ENCODE measurements at places on chromosomes 6 and 20.

- DNase-seq = no peak
Measured at GRCh38 chr6:94736236-94736635, 841.1 kb upstream of the MANEA start.

DNA sequence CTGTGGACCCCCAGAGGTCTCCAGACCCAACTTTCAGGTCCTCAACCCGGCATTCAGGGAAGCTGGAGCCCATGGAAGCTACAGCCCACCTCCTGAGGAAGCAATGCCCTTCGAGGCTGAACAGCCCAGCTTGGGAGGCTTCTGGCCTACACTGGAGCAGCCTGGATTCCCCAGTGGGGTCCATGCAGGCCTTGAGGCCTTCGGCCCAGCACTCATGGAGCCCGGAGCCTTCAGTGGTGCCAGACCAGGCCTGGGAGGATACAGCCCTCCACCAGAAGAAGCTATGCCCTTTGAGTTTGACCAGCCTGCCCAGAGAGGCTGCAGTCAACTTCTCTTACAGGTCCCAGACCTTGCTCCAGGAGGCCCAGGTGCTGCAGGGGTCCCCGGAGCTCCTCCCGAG is 950 bp downstream of the GNAS start:
- DNase-seq = no peak

DNA sequence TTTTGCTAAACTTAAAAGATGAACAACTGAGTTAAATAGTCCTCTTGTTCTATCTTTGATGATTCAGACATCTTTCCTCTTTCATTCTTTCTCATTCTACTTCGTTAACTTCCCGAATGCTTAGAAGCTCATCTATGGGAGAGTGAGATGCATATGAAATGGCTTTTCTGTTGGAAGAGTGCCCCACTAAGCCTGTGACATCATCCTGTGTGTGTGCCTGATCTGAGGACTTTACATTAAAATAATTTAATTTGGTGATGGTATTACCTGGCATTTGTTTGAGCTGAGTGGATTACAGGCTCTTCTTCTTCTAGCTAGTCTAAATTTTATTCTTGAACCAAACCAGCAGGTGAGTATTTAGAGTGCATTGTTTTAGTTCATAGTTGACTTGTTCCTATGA is 626.5 kb downstream of the QKI start:
- no peak for DNase-seq

DNA sequence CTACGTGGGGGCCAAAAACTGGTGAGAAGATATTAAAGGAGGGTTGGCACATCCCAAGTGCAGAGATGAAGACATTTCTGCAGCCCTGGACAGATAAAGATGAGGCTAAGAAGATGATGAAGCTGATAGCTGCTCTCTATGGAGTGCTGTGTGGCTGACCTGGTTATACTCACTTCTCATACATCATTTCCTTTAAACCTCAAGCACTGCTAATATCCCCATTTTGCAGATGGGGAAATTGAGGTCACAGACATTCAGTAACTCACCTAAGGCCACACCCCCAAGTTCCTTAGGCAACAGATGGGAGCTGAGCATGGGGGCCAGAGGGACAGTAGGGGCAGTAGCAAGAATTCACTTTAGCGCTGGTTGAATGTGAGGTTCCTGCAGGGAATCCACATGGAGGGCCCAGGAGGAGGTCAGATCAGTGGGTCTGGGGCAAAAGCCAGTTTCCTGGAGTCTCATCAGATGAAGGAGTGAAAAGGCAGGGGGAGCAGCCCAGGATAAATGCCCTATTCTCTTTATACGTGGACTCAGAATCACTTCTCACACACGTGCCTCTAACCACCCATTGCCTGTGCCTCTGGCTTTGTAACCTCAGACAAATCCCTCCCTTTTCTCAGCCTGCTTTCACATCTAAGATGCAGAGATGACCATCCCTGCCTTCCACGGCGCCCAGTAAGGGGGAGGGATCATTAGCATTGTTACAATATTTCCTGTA is 125.8 kb downstream of the NFATC2 start:
- DNase-seq = no peak

GRCh38 chr20:57558614-57559288 is 2.2 kb upstream of the PCK1 start:
- DNase-seq = no peak

DNA sequence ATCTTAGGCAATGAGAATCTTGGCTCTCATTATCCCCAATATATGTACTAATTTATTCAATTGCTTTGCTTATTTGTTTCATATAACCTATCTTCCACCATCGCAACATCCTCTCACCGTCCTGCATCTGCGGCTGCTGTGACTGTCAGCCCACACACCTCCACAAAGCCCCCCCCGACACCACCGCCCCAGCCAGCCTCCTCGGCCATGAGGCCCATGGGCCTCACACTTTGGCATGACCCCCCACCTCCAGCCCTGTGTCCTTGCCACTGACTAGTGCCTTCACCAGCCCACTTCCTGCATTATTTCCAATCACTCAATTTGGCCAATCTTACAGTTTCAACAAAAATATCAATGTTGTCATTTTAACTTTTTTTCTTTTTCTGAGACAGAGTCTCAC is 60.7 kb upstream of the TOX2 start:
- DNase-seq = no peak

- DNase-seq = peak; percentile 13
Measured at GRCh38 chr6:42045538-42046460, 4.5 kb upstream of the TAF8 start.

- DNase-seq = no peak
Measured at GRCh38 chr6:157079771-157080170, 243.5 kb downstream of the TMEM242 start.

DNA sequence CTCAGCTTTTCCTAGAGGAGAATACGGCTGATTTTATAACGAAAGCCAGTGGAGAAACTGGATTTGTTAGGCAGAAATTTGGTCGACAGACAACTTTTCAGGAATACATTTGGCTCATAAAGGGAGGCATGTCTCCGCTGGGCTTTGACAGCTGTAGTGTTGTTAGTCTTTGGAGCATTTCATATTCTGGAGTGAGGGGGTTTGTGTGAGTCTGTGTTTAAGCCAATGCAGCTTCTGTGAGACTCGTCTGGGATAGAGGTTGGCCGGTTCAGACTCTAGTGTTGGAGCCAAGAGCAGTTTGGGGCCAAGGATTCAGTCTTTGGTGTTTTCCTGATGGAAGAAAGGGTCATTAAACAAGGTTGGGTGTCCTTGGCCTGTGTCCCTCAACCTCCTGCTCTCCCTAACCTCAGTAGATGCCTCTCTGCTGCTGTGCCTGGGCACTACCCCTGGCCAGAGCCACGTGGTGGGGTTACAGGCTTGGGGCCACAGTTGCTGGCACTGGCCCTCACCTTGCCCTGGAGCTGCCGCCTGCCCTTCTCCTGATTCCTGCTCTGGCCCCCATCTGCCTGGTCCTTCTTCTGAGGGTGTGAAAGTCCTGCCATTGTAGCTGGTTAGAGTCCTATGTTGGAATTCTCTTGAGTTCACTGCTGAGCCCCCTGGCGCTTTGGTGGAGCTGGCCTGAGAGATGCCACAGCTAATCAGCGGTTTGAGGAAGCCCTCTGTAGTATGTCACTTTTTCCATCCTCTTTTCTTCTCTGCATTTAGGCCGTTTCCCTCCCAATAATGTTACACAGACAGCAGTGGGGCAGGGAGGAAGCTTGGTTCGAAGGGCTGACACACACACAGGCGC is 6.9 kb downstream of the PTK7 start:
- no peak for DNase-seq

DNA sequence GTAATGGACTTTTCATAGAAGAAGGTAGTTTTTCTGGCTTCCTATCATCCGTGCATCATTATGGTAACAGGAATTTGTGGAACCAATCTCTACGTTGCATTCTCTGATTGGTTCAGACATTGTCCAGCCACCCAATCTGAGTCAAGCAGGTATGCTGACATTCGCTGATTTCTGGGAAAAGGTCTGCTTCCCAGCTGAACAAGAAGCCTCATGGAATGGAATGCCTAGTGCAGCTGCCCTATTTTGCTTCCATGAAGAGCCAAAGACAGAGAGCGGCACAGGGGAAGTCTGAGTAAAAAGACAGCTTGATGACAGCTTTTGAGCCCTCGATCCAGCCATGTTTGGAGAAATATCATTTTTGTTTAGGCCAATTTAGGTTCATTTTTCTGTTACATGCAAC is 38.5 kb upstream of the TXLNB start:
- DNase-seq = no peak

DNA sequence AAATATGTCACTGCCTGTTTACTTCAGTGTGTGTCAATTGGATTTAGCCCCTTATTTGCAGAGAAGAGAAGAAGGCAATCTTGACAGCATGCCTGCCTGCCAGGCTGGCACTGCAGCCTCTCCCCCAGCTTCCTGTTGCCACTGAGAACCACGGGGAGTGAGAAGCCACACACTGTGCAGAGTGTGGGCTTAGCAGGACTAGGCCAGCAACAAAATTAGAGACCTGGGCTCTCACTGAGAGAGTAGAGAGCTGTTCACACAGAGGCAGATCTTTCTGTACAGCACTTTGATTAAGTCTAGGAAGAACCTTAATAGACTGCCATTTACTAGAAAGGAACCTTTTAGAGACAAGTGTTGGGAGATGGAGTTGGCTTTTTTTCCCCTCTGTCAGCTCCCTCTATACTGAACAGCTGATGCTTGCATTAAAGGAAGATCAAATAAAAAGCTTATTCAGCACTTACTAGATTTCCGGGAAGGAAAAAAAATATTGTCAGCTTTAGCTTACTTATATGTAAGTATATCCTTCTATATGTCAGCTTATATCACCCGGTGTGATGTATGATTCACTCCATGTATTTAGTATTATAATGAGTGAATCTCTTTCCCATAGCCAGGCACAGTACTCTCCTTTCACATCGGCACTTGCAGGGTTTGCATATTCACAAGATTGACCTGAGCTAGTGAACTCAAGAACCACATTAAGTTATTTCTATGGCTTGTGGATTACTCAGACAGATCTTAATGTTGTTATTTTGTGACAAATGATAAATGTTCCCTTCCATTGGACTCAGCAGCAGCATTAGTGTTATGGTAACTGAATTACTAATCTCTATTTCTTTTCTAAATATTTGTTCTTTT is 851.0 kb upstream of the EPHA7 start:
- DNase-seq = no peak

- no peak for DNase-seq
Measured at GRCh38 chr6:17269840-17270239, 11.3 kb upstream of the RBM24 start.

- DNase-seq = no peak
Measured at GRCh38 chr20:17172836-17173516, 53.9 kb upstream of the PCSK2 start.

DNA sequence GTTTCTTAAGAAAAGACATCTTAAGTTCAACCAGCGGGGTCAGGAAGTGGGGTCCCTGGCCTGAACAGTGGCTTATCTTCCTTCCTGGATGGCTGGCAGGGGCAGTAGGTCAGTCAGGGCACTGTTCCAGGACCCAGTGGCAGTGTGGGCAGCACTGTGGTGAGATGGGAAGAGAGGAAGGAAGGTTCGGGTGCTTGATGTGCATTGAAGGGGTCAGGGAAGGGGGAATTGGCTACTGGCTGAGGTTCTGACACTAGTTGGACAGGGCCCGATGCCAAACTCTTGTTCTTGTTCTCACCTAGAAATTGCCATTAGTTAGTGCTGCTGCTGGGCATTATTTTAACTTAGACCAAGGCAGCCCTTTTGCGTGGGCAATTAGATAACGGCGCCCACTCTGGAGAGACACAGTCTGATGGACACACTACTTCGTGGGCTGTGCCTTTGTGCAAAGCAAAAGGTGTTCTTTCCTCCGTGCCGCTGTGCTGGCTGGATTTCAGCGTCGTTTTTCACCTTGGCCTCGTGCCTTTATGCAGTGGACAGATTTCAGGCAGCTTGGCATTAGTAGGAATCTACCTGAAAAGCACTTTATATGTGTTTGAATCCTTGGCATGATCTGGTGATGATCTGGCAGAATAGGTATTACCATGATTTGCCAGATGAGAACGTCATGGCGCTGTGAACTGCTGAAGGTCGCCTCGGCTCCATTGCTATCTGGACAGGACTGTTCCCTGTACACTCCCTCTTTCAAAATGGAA is 30.3 kb downstream of the UTRN start:
- no peak for DNase-seq

- no peak for DNase-seq
Measured at GRCh38 chr6:132135409-132135808, 184.2 kb upstream of the CCN2 start.

- DNase-seq = peak; percentile 28
Measured at GRCh38 chr20:51542571-51543421, at the start of gene NFATC2. NFATC2 (minus strand) TSS chr20:51542719; CDS start chr20:51542499, 220 bp downstream.

- no peak for DNase-seq
Measured at GRCh38 chr20:46230801-46231282, 77.5 kb downstream of the CDH22 start.

GRCh38 chr6:96837081-96837971 is at the start of gene GPR63:
GPR63 (minus strand) TSS chr6:96837477; CDS start chr6:96799731, 37,746 bp downstream.
- peak; percentile 31 for DNase-seq

DNA sequence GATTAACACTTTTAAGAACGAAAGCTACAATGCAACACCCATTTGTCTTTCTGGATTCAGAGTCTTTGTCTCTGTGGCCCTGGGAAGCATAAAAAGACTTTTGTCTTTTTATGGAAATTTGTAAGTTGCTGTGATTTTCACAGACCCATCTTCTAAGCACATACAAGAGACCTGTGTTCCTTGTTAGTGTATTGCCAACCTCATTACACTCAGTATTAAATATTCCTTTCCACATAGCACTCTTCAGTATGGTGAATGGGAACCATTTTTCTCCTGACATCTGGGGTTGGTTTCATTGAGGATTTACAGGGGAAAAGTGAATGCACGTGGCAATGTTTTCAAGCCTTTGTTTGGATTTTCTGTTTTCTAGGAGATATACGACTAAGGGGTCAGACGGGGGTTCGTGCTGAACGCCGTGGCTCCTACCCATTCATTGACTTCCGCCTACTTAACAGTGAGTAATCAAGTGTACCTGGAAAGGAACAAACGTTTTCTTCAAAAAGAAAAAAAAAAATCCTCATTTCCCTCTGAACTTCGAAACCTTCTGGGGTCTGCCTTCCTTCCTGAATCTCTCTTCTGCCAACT is 141.7 kb downstream of the MTFR2 start:
- DNase-seq = no peak

GRCh38 chr20:33881989-33882388 is 70.8 kb downstream of the CHMP4B start:
- no peak for DNase-seq

DNA sequence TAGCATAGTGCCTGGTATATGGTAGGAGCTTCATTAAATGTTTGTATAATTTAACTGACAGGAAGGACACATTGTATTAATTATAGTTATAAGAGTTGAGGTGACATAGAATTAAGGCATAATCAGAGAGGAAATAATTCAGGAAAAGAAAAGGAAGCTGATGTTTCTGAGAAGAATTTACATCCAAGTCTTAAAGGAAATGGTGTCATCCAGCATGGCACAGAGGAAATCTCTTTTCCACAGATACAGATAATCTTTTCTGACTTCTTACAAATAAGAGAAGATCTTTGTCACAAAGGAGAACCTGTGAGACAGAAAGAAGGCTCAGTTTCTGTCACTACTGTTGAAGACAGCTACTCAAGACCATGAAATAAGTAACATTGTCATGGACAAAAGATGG is 222.5 kb downstream of the GJA1 start:
- DNase-seq = no peak

- no peak for DNase-seq
Measured at GRCh38 chr6:7992002-7992815, 72.0 kb downstream of the BLOC1S5 start.
